NB4 (cell line): ENCODE measurements at places on chromosomes 7 and 10.

- DNase-seq: no peak
These were observed 63.7 kb downstream of the GRM8 start for GRCh38 chr7:127189074-127189473.

DNA sequence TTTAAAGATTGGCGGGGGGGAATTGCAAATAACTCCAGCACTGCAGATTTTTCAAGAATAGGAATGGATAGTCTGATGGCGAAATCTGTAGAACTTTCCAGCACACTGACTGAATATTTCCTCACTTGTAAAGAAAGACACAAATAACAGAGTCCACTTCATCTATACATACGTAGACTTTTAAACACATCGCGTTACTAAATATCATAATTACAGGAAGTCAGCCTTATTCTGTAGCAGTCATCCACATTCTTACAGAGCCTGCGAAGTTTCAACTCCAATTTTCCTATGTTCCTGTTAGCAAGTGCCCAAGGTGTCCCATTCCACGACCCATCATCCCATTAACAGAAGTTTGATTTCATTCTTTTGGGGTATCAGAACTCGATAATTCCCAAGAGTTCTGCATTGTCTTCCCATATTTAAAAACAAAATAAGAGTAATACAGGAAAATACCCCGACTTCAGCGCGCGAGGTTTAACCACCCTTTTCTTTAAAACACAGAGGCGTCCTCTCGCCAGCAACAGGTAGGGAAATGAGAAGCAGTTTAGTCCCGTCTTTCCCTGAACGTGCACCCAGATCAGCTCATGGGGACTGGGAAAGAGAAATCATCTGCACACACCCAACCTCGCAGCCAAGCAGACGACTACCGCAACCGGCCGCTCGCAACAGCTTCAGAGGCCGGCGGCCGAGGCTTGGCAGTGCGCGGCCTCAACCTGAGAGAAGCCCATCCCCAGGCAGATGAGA is 880 bp downstream of the HERC4 start:
- DNase-seq: peak; percentile 52

GRCh38 chr7:124022551-124022950 is 10.3 kb downstream of the TMEM229A start:
- DNase-seq: no peak

DNA sequence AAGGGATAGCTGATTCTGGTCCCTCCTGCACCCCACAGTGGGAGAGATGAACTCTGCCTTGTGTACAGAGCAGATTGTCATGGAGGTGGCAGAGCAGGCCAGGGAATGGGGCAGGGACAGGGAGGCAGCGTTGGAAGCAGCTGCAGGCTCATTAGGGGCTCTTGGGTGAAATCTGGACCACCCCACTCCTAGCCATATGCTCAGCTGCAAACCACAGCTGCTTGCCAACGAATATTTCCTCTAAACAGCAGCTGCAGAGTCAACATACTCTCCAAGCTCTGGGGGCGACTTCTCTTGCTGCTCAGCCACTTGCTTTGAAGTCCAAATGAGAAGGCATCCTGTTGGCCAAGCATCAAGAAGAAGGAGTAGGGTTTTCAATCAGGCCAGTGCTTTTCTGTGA is 302.3 kb upstream of the AUTS2 start:
- no peak for DNase-seq

DNA sequence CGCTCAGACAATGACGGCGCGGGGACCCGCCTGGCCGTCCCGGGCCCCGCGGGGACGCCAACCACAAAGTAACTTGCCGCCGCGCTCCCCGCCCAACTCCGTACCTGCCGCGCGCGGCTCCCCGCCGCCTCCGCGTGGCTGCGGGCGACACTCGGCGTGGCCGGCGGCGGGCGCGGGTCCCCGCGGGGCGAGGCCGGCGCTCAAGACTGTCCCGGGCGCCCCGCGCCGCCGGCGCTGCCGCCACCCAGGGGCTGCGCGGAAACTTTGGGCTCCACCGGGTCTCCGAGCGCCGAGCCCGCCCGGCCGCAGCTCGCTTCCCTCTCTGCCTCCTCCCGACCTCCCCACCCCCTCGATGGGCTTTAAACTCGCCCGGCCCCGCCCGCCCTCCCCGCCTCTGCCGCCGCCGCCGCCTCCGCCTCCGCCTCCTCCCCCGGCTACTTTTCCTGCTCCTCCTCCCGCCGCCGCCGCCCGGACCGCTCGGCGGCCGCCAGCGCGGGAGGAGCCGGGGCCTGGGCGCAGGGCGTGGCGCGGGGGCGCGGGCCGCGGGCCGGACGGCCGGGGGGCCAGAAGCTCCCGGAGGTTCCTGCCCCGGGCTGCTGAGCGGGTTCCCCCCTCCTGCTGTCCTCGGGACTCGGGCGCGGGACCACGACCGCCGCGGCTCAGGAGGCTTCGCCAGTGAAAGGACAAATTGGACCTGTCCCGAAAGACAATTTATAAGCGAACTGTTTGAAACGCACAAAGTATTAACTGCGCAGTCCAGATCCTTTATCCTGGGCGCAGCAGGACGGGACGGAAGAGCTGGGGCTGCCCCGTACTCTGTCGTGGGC is 10.6 kb upstream of the GRB10 start:
- DNase-seq: peak; percentile 88

DNA sequence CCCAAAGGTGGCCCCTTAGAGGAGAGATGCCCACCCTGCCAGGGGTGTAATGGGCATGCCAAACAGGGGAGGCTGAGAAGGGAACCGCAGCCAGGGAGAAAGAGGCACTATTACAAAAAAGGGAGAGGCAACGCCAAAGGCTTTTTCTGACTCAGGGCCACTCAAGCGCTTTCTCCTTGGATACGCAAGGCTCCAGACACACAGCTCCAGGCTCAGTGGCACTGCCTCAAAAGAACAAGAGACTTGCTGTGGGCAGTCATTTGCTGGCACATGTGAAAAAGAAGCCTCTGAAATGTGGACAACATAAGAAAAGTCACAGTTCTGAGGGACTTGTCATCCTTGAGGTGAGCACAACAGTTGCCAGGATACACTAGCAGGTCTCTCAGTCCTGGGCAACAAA is 128.4 kb downstream of the DGKI start:
- no peak for DNase-seq

DNA sequence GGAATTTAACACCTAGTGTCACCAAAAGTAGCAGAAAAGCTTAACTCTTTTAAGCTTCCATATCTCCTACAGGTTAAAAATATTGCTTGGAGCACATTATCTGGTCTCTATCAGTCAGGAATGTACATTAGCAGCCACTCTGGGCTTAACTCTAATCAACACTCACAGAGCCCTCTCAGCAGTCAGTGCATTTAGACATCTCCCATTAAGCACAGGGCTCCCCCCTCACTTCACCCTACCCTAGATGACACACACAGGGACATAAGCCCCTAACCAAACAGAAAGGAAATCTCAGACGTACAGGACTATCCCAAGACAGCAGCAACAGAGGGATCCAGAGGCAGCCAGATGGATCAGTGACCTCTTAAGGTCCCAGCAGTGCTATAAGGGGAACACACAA is 26.4 kb downstream of the FBXW4 start:
- no peak for DNase-seq

DNA sequence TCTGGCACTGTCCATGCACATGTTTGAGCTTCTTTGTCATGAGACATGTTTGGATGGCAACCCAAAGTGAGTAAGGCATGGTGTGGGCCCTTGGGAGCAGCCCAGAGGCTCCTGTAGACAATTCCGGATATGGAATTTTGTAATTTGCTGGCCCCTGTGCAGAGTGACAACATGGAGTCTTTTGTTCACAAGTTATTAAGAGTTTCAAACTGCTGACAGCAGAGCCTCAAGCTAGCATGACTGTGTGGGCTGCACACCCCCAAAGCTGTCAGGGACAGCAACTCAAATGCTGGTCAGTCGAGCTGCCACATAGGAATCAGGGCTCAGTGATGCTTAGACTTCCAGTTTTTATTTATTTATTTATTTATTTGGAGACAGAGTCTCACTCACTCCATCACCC is 7.0 kb upstream of the MYL7 start:
- no peak for DNase-seq

DNA sequence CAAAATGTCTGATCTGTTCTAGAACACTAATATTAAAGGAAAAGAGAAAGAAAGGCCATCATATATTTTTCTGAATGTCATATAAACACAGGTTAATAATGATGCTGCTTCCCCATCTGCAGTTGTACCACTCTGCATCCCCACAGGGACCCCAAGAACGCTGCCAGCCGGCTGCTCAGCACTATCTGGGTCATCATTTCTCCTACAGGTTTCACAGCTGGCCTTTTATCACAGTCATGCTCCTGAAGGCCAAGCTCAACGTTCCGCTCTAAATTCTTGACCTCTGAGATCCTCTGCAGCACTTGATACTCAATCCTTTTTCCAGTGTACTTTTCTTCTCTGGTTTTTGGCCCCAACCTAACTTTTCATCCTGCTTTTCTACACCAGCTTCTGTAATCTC is 4.8 kb downstream of the IDI1 start:
- no peak for DNase-seq

GRCh38 chr7:98831641-98832221 is 38.1 kb downstream of the TMEM130 start:
- peak; percentile 67 for DNase-seq

DNA sequence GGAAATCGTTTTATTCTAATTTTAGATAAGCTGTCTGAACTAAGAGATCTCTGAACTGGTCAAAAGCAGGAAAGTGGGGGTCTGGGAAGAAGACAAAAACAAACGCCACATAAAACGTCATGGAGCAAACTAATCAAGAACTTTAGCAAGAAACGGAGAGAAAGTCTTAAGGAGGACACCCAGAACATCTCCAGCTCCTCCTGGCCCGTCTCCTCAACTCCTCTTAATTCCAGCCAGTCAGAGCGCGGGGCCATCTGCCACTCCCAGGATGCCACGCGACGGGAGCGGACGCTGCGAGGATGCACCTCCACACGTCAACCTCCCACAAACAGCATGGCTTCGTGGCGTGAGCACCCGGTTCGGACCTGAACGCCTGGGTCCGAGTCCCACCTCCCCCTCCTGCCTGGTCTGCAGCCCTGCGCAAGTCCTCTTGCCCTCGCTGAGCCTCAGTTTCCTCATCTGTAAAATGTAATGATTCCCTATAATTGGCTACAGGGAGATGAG is 598 bp downstream of the MMS19 start:
- peak; percentile 91 for DNase-seq

GRCh38 chr7:27651702-27652101 is 11.0 kb downstream of the HIBADH start:
- no peak for DNase-seq

DNA sequence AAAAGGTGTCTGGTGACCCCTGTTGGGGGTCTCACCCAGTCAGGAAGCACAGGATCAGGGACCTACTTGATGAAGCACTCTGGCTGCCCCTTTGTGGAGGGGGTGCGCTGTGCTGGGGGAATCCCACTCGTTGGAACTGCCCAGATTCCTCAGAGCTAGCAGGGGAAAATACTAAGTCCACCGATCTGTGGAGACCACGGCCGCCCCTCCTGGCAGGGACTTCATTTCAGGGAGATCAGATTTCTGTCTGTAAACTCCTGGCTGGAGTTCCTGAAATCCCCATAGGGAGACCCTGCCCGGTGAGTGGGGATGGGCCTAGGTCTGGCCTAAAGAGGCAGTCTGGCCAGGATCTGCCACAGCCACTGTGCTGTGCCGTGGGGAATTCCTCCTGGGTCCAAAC is 79.3 kb upstream of the ADCY1 start:
- no peak for DNase-seq

- DNase-seq: no peak
These were observed 15.1 kb downstream of the ADD3 start for GRCh38 chr10:110022716-110023504.

- DNase-seq: peak; percentile 44
These were observed 235.7 kb downstream of the AGMO start for GRCh38 chr7:15326044-15326644.

GRCh38 chr10:119022846-119023552 is 6.5 kb upstream of the NANOS1 start:
- no peak for DNase-seq

GRCh38 chr7:126774077-126774476 is 478.7 kb downstream of the GRM8 start:
- DNase-seq: peak; percentile 5

GRCh38 chr10:129865960-129866359 is 98.1 kb downstream of the EBF3 start:
- no peak for DNase-seq

- DNase-seq: peak; percentile 58
These were observed 678 bp downstream of the SH2B2 start for GRCh38 chr7:102287111-102287980.

DNA sequence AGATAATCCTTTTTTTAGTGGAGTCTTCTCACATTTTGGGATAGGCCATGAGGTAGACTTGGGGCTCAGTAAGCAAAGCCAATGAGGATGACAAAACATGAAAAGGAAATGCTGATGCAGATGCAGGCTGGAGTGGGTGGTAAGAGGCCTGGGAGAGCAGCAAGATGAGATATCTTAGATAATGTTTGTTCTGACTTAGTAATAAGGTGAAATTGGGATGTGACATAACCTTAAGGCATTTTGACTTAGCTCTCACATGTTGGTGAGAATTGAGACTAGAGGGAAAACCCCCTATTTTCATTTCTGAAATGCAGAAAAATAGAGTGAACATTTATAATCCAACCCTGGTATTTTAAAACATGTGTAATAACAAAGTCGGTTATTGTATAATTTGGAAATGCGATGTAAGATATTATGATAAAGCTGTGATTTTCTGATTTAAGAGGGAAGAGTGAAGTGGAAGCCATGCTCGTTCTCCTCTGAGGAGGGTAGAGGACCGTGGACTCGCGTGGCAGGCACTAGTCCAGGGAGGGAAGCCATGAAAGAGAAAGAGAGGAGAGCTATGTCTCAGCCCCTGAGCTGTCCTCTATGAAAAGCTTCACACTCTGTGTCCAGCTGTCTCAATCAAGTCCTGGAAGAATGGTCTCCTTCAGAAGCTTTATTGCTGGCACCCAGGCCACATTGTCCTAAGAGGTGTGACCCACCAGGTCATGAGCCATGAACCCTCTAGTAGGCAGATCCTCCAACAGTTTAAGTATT is 57.3 kb downstream of the ST7 start:
- DNase-seq: no peak

DNA sequence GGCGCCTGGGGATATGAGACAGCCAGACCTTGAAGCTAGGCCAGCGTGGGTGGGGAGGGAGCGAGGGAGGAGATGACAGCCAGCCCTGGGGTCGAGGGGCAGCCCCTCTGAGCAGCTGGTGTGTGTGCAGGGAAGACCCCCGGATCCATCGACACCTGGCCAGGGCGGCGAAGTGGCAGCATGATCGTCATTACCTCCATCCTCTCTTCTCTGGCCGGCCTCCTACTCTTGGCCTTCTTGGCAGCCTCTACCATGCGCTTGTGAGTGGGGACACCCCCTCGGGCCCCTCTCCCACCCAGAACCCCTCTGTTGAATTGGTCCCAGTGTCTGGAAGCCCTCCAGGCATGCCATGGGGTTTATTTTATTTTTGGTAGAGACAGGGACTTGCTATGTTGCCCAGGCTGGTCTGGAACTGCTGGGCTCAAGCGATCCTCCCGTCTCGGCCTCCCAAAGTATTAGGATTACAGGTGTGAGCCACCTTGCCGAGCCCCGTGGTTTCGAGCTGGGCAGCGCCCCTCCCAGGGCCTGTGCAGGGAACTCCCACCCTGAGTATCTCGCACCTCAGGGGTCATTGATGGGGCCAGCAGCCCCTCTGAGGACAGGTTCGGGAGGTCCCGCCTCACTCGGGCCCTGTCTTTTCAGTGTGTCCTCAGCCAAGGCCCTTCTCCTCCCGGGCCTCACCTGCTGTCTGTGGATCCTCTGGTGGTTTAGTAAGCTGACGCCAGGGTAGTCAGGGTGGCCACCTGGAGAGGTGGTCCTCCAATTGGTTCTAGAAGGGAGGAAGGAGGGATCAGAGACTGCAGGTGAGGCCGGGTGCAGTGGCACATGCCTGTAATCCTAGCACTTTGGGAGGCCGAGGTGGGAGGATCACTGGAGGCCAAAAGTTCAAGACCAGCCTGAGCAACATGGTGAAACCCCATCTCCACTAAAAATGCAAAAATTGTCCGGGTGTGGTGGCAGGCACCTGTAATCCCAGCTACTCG is 3.8 kb downstream of the UPK3B start:
- peak; percentile 3 for DNase-seq
